ENCODE measurements at places on chromosomes 7 and 10. TPM values are rescaled to one million over a fixed set of nuclear protein-coding genes. Genes with fewer than 3 reads are reported as not detected.
A peak's percentile ranks its signal among the peaks of the same experiment; 100 is the strongest.

DNA sequence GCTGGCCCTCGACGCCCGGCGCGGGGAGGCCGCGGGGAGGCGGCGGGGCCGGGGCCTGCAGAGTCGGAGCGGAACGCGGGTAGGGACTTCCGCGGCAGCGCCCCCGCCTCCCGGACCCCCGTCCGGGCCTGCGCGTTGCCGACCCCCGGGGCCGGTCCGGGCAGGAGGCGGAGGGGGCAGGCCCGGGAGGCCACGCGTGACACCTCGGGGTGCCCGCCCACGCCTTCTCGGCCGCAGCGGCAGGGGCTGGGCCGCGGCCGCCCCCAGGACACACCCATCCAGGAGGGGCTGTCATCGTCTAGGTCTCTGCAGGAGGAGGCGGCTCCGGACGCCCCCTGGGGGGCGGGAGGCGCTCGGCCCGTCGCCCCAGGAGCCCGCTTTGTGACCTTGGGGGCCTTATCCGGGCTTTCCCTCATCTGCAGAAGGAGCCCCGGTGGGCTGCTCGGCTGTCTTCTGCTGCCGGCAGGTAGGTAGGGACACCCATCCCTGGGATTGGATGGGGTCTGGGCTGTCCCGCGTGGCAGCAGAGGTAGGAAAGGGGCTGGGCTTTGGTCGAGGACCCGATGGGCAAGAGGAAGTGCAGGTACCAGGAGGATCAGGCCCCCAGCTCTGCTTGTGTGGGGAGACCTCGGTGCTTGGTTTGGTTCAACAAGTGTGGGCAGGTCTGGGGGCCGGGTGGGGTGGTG is 569 bp downstream of the ZNF316 start:
- peak; percentile 68 for DNase-seq

DNA sequence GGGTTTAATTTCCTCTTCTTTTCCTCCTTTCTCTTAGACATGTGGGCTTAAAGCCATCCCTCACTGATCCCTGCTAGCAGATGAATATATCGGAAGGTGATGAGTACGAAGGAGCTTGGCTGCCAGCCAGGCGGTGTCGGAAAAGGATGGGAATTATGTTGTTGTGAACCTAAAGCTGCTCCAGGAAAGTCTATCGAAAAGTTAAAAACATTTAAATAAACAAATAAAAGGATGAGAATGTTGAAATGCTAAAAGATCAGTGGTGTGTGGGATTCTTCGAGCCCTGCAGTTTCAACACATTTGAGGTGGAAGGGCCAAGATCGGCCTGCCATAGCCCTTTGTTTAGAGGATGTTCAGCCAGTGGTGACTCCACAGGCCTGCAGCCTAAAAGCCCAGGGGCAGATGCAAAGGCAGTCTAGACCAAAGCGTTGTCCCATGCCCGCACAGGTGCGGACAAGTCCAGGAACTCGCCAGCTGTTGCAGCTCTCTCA is 107.9 kb downstream of the JCAD start:
- no peak for DNase-seq

DNA sequence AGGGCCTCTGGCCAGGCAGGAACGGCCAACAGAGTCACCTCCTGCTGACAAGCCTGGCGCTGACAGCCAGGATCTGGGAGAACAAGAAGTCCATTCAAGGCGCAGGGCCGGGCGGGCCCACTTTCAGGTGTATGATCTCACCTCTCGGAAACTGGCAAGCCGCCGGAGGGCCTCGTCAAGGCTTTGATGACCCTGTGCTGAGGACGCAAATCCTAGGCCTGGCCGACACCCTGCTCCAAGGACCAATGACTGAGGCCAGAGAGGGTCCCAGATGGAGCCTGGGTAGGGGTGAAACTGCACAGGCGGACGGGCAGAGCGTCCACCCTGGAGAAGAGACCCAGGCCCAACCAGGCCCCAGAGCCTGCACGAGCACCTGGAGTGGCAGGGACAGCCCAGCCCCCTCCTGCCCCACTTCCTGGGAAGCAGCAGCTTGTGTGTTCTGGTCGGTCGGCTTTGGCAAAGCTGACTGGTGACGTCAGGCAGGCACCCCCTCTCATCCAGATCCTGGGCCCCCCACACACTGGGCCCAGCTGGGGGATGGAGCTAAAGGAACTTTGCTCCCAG is 30.6 kb downstream of the MYL10 start:
- no peak for DNase-seq

- no peak for DNase-seq
These were observed 102.4 kb upstream of the KLF6 start for GRCh38 chr10:3887404-3887803.

DNA sequence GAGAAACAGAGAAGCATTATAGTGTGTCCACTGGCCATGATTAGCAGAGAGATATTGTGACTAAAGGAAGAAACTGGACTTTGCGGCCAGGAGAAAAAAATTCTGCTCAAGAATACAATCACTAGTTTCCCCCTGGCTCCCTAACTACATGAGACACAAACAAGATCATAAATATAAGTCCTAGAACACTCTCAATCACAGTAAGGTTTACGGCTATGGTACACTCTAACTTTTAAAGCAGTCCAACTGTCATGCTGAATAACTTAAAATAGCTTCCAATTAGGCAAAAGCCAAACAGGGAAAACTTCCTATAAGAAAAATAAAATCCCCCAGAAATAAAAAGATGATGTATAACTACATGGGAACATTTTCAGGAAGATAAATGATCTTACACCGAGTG is 132.1 kb downstream of the STRA8 start:
- DNase-seq: no peak

The CHPF2 gene
- total RNA-seq: 41.2 TPM

DNA sequence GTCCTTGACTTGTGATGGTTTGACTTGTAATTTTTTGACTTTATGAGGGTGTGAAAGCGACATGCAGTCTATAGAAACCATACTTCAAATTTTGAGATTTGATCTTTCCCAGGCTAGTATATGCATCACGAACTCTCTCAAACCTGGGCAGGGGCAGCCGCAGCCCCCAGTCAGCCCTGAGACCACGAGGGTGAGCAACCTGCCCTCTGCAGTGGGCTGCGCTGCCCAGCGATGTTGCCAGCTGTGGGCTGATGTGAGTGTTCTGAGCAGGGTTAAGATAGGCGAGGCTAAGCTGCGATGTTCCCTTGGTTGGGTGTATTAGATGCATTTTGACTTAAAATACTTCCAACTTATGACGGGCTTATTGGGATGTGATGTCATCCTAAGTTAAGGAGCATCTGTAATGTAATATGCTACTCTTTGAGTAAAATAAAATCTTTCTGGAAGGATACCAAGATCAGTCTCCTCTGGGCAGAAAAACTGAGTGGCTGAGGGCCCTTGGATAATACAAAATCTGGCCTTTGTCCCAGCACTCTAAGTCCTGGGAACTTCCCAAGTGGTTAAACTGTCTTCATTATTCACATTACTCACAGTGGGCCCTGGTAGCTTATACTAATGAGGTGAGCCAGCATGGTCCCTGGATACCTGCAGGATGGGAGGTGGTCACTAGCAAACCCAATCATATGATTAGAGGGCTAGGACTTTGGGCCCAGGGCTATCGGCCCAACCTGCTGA is 28.4 kb upstream of the CNPY1 start:
- DNase-seq: no peak

The ANK3 gene
- total RNA-seq: 4.0 TPM

The CLCN1 gene
- not detected for total RNA-seq

The TLX1 gene
- total RNA-seq: not detected

GRCh38 chr7:26101361-26102151 is 50.4 kb upstream of the NFE2L3 start:
- DNase-seq: peak; percentile 35

- DNase-seq: no peak
These were observed 82.2 kb downstream of the SLC16A9 start for GRCh38 chr10:59627366-59628018.

The CDK14 gene
- 130 TPM for total RNA-seq

DNA sequence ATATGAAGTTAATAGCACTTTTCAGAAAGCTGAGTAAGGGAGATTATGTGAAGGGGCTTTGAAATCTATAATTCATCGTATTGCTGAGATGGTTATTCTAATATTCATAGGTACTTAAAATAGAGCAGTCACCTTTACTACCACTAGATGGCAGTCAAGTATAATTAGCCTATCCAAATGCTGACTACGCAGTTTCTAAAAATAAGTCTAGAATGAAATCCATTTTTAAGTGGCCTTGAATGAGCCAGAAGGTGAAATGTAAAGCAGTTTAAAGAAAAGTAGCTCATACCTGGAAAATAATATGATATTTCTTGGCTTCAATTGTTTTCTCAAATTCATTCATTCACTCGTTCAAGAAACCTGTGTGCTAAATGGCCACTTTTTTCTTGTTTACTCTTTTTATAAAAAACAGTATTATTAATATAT is 1277.1 kb downstream of the GATA3 start:
- no peak for DNase-seq

- no peak for DNase-seq
These were observed 186.4 kb downstream of the EBF3 start for GRCh38 chr10:129777687-129778086.

GRCh38 chr10:19111501-19112267 is 63.1 kb downstream of the MALRD1 start:
- DNase-seq: no peak

GRCh38 chr7:43590862-43591557 is 8.1 kb downstream of the STK17A start:
- no peak for DNase-seq

- no peak for DNase-seq
These were observed 45.7 kb downstream of the SEMA3C start for GRCh38 chr7:80873140-80873539.

GRCh38 chr7:150851492-150852370 is 586 bp upstream of the AOC1 start:
- DNase-seq: no peak

The HSPB1 gene
- 63.4 TPM for total RNA-seq

DNA sequence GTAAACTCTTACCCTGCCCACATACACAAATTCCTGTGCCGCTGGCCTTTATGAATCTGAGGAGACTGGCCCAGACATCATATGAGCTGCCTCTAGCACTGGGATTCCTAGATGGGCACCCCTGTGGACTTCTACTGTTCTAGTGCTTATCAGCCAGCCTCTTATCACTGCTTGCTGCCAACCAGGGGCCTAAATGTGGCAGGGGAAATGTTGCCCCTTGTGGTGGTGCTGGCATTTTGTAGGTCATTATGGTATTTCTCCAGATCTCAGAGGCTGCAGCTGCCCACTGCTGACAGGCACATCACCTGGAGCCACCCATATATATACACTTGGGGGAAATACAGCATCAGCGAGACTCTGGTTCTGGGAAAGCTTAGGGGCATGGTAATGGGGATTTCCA is 5.4 kb downstream of the SFR1 start:
- DNase-seq: no peak

GRCh38 chr7:30003098-30003497 is 13.5 kb upstream of the SCRN1 start:
- DNase-seq: no peak

DNA sequence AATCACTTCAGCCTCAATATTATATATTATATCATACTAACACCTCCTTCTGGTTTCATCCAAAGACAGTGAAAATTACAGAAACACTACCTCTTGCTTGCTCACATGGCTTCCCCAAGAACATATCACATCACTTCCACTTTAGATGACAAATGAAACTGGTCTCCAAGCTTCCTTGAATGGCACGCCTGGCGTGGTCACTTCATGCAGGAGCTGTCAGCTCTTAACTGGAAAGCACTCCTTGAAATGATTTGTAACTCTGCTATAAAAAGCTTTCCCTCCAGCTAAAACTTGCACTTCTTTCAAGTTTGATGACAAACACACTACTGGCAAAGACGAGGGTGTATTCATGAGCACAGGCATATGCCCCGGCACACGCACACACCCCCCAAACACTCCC is 84.1 kb upstream of the INHBA start:
- no peak for DNase-seq

DNA sequence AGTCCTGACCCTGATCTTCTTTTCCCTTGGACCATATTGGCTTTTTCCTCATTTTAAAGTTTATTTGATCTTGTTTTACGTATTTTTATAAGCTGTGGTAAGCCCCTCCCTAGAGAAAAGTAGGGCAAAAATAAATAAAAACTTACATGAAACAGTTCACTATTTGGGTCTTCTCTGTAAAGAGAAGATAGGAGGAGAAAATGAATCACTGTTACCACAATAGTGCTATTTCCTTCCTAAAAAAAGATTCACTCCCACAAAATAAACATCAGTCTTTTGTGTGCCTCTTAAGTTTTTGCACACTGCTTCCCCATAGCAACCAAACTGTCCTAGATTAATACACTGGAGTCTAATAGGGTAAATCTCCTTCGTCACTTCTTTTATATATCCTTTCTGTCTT is 1.4 kb upstream of the SVIL start:
- no peak for DNase-seq

- no peak for DNase-seq
These were observed 45.9 kb downstream of the C10orf71 start for GRCh38 chr10:49344840-49345239.

The CFAP70 gene
- total RNA-seq: 1.7 TPM

DNA sequence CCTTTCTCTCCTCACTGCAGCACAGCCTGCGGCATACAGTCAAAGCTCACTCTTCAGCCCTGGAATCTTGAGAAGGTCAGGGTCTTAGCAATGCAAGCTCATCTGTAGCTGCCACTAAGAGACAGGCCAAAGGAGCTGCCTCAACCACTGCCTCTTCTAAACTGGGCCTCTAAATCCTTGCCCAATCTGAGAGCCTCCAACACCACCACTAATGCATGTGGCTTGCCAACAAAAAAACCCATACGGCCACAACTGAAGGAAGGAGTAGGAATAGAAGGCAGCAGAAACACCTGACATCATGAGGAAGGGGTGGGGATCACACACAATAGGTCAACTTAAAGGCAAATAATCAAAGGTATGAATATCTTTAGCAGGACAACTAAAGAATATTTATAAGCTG is 183.8 kb downstream of the SRPK2 start:
- no peak for DNase-seq

- DNase-seq: no peak
These were observed 98.0 kb downstream of the KAT6B start for GRCh38 chr10:74924251-74924963.

GRCh38 chr7:18003286-18003994 is 24.2 kb downstream of the PRPS1L1 start:
- DNase-seq: no peak

GRCh38 chr10:82266438-82266837 is 391.4 kb downstream of the NRG3 start:
- DNase-seq: no peak

DNA sequence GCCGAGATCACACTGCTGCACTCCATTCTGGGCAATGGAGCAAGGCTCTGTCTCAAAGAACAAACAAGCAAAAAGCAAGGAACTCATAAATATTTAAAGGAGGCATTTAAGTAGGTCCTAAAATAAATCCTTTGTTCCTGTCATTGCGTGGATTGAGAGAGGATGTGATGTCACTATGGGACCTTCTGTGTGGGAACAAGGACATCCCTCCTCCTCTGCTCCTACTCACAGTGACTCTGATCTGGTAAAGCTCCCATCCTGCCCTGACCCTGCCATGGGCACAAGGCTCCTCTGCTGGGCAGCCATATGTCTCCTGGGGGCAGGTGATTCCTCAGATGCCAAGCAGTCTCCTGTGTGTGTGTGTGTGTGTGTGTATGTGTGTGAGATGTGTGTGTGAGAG is 74.1 kb upstream of the PRSS58 start:
- DNase-seq: no peak

The HYAL4 gene
- not detected for total RNA-seq

GRCh38 chr7:143256932-143257331 is 6.3 kb upstream of the GSTK1 start:
- DNase-seq: no peak
